ENCODE measurements at places on chromosomes 13 and 19. TPM values are rescaled to one million over a fixed set of nuclear protein-coding genes. Genes with fewer than 3 reads are reported as not detected.

DNA sequence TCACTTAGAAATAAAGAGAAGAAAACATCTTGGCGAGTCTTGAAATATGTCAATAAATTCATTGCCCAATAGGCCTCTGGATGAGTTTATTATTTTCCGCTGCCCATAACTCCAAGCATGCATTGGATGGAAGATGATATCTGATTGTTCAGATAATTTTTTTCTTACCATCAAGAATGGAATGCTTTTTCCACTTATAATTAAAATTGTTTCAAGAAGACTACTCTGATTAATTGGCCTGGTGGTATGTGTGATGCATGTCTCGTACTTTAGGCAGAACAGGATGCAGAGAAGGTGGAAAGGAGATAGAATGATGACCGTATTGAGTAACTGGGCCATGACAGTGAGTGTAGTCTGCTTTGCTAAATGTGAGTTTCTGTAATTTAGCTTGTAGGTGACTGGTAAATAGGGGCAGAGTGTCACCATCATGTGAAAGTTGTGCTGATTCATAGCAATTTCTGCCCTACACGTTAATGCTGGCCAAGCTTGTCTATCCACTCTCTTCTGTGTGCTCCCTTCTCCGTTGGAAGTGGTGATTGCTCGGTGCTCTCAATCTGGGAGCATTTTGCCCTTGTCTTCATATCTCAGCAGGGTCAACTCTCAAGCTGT lies 13.5 kb upstream of the SPATA13 start:
- DNase-seq = no peak

The DMAC2 gene
- total RNA-seq = 66.6 TPM

DNA sequence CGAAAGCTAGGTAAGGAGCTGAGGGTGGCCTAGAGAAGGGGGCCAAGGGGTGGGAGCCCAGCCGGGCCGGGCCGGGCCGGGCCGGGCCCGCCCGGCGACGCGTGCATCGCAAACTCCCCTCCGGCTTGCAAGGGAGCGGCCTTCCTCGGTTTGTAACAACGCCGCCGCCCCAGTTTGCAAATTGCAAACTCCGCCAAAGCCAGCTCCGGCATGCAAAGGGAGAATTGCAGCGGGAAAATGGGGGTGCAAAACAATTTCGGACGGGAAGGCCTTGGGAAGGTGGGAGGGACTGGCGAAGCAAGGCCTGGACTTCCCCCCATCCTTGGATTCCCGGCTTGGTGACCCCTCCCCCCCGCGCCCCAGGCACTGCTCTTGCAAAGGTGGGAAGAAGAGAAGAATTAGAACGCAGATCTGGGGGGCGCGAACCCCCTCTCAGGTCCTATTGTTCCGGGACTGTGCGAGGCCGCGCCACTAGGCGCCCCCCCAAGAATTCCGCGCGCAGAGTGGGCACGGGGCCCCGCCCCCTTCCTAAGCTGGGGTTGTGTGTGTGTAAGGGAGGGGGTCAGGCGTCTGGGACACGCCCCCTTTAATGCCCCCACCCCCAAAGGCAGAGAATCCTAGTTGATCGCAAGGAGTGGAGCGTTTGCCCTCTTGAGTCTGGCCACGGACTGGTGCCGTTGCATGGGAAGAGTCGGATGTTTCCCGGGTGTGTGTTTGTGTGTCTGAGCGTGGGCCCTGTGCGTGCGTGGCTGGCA lies 926 bp downstream of the PRR12 start:
- DNase-seq = peak; percentile 54

DNA sequence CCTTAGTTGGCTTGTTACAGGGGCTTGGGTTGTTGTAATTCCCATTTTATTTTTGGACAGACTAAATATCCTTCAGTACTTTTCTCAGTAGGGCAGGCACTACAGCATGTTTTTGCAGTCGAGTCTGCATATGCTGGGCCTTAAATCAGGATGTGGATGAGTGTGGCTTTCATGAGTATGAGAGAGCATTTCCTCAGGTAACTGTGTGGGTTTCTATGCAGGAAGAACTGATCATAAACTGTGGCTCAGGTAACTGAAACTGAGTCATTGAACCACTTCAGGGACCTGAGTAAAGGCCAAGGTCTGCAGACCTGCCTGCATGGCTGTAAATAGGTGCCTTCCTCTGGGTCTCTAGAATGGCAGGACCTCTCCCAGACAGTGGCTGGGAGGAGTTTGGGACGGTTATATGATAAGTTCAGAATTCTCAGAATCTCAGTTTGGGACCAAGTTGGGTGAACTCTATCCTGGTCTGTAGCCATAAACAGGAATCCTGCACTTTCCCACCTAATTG lies 112.1 kb downstream of the ZNF737 start:
- DNase-seq = no peak

- DNase-seq = no peak
Observed at GRCh38 chr13:71515744-71516038, 351.3 kb downstream of the DACH1 start.

The ZNF772 gene
- total RNA-seq = 6.4 TPM

DNA sequence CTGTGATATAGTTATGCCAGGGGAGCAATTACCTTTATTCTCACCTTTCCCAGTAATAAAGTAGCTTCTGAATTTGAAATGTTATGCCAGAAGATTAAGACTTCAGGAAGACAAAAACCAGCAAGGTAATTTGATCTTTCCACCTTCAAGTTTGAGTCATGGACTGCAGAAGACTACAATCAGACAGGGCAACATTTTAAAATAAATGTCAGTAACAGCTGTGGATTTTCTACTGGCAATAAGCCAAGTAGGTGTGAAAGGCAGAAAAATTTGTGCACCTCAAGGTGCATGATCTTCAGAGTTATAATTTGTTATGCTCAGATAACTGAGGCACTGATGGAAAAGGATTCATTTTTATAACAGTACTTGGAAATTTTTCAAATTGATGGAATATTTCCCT lies 54.9 kb downstream of the SLITRK1 start:
- DNase-seq = no peak

DNA sequence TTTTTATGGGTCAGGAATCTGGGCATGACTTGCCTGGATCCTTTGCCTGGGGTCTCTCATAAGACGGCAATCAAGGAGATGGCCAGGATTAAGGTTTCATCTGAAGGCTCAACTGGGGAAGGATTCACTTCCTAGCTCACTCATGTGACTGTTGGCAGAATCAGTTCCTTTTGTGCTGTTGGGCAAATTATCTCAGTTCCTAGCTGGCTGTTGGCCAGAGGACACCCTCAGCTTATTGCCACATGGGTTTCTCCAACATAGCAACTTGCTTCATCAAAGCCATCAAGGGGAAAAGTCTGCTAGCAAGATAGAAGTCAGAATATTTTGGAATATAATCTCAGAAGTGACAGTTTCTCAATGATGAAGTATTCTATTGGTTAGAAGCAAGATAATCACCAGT lies 12.2 kb upstream of the EVI5L start:
- DNase-seq = no peak

The RNF225 gene
- 0.58 TPM for total RNA-seq

DNA sequence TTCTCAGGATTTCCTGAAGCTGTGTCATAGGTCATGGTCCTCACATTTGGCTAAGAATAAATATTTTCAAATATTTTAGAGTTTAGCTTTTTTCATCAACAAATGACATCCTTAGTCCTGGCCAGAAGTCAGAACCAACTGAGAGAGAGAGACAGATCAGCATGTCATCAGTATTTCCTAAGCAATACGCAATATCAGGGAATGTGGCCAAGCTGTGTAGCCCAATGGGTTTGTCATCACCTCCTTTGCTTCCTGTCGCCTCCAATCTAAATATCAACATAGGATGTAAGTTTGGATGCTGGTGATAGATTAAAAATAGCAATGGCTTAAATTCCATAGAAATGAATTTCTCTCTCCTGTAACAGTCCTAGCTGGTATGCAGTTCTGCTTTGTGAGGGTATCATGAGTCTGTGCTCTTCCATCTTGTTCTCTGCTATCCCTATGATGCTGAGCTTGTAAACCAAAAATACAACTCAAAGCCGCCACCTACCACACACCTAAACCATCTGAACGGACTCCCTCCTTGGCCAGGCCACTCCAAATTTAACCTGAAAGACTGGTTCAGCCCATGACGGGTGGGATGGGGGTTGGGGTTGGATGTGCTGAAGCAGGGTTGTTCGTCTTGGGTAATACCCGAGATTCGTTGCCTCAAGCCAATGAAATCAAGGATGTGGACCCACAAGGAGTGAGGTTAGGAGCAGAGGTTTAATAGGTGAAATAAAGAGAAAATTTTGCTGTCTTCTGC lies 10.0 kb upstream of the IGSF23 start:
- DNase-seq = no peak

- DNase-seq = no peak
Observed at GRCh38 chr13:97255515-97256021, 33.4 kb downstream of the MBNL2 start.

The SLC6A16 gene
- 2.0 TPM for total RNA-seq

The SLC15A1 gene
- not detected for total RNA-seq

DNA sequence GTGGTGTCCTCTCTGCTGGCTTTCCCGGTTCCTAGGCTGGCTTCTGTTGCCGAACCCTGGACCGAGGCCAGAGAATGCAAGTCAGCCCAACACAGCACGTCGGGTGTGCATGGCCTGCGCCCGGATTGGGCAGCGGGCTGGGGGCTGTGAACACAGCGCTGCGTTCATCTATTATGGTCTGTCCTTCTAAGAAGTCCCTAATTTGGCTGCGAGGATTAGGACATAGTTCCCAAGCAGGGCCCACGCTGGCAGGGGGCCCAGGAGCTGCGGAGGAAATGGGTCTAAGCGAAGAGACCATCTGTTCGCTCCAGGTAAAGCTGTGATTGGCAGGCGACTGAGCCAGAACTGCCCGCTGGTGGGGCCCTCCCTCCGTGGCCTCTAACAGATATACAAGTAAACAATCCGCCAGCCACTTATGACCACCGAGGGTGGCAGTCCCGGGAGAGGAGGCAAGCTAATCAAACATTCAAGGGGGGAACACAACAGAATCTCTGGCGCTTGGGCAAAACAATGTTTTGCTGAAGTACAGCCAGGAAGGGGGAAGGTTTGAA lies 6.0 kb downstream of the SYCE2 start:
- DNase-seq = no peak

The ZNF90 gene
- 21.8 TPM for total RNA-seq

GRCh38 chr13:67094952-67095351 lies 135.2 kb downstream of the PCDH9 start:
- no peak for DNase-seq

DNA sequence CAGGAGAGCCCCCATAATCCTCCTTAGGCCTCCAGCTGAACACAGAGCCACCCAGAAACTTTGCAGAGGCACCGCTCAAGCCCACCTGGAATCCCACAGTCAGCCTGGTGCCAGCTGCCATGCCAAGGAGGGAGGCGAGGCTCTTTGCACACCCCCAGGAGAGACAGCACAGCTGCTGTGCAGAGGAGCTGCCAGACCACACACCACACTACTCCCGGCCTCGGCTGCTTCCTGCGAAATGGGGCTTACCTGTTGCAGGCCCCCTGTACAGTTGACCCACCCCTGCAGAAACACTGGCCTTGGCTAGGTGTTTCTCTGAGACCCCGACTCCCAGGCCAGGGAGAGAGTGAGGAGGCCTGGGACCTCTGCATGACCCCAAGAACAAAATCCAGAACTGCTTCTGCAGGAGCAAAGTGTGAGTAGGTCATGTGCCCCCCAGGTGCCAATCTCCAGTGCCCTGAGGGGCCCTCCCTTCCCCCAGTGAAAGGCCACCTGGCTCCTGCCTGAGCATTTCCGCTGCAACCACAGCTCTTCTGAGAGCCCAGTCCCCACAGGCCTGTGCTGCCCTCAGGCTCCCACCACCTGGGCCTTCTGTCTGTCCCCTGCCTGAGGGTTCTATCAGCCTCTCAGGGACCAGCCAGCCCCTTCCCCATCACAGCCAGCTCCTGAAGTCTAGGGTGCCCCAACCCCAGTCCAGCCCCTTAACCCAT lies 580.4 kb downstream of the UQCRFS1 start:
- DNase-seq = no peak

GRCh38 chr13:90246687-90247345 lies 1100.7 kb upstream of the MIR17HG start:
- no peak for DNase-seq

DNA sequence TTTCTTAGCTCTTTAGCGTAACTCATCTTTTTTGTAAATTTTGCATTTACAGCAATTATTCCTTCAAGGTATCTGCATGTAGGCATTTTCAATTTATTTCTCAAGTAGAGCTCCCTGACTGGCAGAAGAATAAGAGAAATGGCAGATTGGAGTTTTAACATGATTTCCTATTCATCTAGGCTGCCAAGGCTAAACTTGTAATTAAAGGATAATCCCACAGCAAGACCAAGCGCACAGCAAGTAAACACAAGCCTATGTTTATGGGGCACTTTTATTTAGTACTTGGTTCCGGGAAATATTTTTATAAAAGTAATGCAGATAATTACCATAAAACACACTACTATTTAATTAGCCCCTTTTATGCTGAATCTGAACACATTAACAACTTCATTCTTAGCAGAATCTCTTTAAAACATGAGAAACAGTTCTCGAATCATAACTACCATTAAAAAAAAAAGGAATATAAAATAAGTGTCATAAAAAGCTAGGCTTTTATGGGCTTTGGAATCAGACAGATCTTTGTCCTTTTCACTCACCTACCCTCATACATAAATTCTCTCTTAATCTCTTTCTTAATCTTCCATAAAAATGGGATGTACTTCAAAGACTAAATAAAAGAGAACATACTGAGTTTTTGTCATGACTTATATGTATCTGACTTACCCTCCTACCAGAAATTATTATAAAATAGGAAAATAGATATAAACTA lies 961.6 kb upstream of the MIR17HG start:
- DNase-seq = no peak

DNA sequence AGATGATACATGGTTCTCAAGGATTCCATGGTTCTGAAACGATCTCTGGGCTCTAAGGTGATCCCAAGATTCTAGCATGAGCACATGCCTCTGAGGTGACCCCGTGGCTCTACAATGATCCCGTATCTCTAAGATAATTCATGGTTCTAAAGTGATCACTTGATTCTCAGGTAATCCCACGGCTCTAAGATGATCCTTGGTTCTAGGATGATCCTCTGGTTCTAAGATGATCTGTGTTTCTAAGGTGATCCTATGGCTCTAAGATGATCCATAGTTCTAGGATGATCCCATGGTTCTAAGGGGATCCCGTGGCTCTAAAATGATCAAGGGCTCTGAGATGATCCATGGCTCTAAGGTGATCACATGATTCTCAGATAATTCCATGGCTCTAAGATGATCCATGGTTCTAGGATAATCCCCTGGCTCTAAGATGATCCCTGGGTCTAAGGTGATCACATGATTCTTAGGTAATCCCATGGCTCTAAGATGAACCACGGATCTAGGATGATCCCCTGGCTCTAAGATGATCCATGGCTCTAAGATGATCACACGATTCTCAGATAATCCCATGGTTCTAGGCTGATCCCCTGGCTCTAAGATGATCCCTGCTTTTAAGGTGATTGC lies 21.3 kb downstream of the NUMBL start:
- no peak for DNase-seq

DNA sequence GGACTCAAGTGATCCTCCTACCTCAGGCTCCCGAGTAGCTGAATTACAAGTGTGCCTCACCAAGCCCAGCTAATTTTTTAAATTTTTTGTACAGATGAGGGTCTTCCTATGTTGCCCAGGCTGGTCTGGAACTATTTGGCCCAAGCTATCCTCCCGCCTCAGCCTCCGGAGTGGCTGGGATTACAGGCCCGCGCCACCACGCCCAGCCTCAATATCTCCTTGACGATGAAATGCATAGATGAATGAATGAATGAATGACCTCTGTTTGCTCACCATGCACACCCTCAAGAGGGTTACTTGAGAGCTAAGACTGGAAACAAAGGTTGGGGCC lies 14.9 kb upstream of the AP1M2 start:
- DNase-seq = no peak

The TMEM255B gene
- 1.2 TPM for total RNA-seq

GRCh38 chr13:105937451-105937850 lies 598.0 kb downstream of the EFNB2 start:
- DNase-seq = no peak

All from activated T-cell treated with anti-CD3 and anti-CD28 coated beads, Interleukin-2, amount 50 U/mL, for 72 hours (primary cell).